ENCODE measurements at places on chromosomes 11 and 22.

- DNase-seq: no peak
Observed at GRCh38 chr11:30358536-30358935, 35.6 kb downstream of the ARL14EP start.

DNA sequence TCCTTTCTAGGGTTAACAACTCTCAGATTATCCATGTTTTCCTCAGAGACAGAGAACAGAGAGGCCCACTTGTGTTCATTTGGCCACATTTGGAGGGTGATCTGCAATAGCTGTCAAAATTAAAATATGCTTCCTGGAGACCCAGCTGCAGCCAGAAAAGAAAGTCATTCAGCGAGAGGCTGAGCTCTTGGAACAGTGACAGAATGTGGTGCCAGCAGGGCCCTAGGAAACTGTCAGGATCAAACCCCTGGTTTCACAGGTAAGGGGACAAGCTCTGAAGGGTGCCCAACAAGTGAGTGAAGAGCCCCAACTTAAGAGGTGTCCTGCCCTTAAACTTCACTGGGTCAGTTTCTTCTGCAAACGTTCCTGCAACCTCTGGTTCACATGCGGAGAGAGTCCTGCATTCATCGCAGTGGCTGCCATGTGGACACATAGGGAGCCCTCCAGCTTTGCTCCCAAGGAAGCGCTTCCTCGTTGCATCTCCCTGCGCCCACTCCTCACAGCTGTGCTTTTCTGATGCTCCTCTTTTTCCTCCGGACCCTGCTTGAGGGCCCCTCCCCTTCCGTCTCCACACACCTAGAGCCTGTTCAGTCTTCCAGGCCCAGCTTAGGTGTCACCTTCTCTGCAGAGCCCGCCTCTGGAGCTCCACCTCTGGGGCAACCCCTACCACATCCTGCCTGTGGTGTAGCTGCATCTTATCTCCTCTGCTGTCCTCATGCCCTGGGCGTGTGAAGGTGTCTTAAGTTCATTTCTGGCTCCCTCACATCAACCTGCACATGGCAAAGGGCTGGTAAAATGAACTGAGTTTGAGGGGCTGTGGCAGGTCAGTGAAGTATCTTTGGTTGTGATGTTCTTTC, 3.9 kb downstream of the UCP3 start:
- DNase-seq: no peak

GRCh38 chr11:46456269-46457001, 64.9 kb upstream of the CHRM4 start:
- no peak for DNase-seq

DNA sequence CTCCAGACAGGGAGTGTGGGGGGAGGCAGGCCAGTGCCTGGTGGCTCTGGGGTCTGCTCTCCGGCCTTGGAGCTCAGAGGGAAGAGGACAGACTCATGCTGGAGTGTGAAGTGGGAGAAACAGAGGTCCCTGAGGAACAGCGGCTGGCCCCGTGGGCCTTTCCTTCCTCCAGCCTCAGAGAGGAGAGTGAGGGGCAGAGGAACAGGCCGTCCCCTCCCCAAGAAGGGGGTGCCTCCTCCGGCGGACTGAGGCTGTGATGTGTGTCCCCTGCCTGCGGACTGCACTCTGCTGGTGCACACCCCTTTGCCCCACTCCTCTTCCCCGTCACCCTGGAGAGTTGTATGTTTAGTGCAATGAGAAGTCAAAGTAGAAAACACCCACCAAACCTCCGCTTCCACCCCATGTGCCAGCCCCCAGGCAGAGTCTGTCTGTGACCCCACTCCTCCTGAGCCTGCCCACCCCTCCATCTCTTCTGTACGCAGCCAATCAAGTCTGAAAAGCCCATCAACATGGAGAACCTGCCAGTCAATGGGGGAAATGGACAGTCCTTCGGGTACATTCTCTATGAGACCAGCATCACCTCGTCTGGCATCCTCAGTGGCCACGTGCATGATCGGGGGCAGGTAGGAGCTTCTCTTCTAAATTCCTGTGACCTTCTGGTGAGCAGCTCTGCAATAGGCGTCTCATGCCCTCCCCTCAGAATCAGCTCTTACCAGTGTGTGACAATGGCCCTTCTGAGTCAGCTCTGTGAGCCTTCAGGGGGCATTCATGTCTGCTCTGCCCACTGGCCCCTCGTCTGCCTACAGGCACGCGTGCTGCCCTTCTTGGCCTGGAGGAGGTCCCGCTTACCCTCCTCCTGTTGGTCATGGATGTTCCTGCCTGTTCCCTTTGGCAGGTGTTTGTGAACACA, 39.0 kb downstream of the GLB1L2 start:
- no peak for DNase-seq

DNA sequence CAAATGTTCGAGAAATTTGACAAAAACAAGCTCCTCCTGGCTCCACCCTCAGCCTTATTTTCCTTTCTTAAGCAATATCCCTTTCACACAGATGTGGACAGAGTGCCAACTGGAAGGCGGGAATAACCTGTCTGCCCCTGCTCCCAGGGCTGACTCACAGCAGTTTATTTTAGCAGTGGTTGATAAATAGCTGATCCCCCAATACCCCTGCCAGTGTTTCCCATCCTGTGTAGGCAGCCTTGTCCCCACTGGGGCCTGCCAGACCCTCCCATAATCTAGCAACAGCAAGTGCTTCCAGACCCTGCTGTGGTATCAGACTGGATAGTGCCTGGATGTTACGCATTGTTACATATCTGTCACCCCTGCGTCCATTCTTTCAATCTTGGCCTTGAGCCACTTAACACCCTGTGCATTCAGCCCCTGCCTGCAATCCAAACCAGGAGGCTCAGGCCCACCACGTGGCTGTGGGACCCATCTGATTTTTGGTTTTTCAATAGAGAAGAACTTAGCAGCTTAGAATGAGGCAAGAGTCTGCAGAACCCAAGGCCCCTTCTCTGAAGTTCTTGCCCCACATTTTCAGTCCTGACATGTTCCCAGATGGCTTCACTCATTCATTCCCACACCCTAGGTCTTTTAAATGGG, 53.7 kb downstream of the PARVA start:
- DNase-seq: no peak

GRCh38 chr22:45644714-45645113, 26.9 kb upstream of the ATXN10 start:
- DNase-seq: no peak

- no peak for DNase-seq
Observed at GRCh38 chr22:37843741-37844089, 419 bp downstream of the ANKRD54 start.

DNA sequence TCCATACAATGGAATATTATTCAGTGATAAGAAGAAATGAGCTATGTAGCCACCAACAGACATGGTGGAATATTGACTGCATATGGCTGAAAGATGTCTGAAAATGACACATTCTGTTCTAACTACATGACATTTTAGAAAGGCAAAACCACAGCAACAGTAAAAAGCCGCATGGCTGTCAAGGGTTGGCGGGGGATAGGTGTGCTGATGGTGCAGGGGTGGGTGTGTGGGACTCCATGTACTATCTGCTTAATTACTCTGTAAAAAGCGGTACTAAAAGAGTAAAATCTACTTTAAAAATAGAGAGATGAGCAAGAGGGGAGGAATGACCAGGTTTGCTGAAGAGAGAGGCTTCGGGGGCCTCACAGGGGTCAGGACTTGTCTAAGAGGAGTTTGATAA, 16.7 kb upstream of the YPEL1 start:
- no peak for DNase-seq

- no peak for DNase-seq
Observed at GRCh38 chr11:33633251-33634003, 67.2 kb downstream of the C11orf91 start.

GRCh38 chr11:102840018-102840417, 3.4 kb downstream of the MMP3 start:
- no peak for DNase-seq

GRCh38 chr11:76615950-76616349, 54.6 kb downstream of the LRRC32 start:
- no peak for DNase-seq

GRCh38 chr11:129639300-129639699, 176.3 kb upstream of the TMEM45B start:
- no peak for DNase-seq

DNA sequence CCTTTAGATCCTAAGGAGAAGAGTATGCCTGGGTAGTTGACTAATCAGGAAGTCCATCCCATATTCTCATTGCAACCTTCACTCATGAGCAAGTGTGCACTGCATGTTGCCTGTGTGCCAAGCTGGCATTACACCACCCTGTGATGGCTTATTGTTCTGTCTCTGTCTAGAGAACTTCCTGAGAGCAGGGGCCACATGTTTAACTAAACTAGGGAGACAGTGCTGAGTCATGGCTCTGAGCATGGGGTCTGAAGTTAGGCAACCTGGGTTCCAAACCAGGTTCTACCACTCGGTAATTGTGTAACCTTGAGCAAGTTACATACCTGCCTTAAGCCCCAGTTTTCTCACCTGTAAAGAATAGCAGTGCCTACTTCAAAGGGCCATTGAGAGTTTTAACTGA, 39.6 kb downstream of the CSNK2A3 start:
- DNase-seq: no peak
